ENCODE measurements at places on chromosomes 2 and 18. TPM values are rescaled to one million over a fixed set of nuclear protein-coding genes. Genes with fewer than 3 reads are reported as not detected.

DNA sequence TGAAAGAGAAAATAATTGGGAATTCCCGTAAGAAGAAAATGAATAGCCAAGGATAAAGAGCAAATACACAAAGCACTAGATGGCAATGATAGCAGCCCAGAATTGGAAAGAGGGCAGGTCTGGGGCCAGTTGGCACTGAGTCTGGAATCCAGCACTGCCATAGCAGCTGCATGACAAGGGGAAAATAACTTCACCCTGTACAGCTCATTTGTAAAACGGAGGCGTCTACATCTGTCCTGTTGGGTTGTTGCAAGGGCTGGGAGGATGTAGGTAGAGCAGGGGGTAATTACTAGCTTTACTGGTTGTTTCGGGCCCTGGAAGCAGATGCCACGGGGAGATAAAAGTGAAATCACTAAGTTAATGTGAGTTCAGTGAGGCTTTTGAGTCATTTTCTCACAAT, 110.0 kb upstream of the RASGRP3 start:
- ATAC-seq: peak; percentile 32

DNA sequence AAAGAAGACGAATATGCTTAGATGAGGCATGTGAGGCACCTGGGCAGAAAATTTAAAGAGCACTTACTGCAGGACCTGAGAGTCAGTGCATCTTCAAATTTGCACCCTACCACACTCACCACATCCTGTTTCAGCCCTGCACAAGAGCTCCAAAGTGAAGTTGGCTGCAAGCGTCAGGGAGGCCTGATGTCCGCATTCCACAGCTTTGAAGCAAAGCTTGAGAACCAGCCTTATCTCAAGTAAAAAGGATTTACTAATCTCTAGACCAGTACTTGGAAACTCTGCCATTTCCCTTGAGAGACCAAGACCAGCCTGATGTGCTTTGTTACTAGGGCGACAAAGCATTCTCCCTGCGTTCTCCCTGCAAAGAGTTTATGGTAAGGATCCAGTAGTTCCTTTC, 3.4 kb upstream of the ASNSD1 start:
- no peak for ATAC-seq

DNA sequence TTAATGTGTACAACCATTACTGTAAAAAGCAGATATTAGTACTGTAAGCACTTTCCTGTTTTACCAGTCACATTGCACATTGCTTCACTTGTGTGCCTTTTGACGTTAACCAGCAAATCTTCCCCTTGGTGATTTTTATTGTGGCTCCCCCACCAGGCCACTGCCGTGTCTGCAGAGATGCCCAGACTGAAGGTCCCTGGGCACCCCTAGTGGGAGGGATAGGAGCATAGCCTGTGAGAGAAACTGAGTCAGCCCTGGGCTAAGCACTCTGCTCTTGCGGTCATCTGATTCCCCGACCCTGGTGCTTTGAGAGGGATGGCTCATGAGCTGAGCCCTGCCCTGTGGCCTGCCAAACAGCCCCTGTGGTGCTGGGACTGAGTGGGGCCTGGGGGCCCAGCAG, 73.4 kb downstream of the INPP4A start:
- peak; percentile 27 for ATAC-seq

UGT1A5 gene
- total RNA-seq: 0.68 TPM

DNA sequence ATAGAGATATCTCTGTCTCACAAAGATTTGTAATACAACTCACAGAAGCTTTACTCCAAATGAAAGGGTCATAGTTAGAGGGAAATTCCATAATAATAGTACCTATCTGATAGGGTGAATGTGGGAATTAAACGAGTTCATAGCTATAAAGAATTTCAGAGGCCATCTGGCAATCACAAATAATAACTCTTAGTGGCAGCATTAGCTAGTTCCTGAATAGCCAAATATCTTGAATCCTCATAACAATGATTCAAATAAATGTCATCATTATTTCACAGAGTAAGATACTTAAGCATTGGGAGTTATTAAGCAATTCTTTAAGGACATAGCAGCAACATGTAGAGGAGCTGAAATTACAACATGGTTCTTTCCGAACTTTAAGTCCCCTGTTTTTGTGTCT, 1265.0 kb upstream of the PIK3C3 start:
- ATAC-seq: no peak

DNA sequence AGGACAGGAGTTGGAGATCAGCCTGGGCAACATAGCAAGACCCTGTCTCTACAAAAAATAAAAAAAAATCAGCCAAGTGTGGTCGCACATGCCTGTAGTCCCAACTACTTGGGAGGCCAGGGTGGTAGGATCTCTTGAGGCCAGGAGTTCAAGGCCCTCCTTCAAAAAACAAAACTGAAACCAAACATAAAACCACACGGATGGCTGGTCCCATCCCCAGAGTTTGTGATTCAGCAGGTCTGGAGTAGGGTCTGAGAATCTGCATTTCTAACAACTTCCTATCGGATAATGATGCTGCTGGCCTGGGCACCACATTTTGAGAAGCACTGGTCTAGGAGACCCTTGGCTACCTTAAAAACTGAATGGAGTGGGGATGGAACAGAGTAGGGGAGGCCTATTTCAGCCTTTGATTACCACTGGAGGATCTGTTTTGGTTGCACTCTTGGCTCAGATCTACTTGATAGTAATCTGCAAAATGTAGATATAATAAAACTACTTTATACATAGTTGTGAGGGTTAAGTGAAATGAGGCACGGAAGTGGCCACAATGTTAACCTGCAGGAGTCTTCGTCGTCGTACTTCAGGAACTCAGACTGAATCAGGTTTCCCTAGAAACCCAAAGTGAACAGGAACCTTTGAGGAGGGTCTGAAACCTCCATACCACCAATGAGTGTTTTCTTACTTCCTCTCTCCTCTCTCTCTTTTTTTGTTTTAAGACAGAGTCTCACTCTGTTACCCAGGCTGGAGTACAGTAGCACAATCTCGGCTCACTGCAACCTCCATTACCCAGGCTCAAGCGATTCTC, 25.5 kb upstream of the NFE2L2 start:
- ATAC-seq: no peak

GRCh38 chr2:196088203-196088602, 19.6 kb upstream of the DNAH7 start:
- ATAC-seq: peak; percentile 17
